ENCODE measurements at places on chromosomes 16 and 17. TPM values are rescaled to one million over a fixed set of nuclear protein-coding genes. Genes with fewer than 3 reads are reported as not detected.

DNA sequence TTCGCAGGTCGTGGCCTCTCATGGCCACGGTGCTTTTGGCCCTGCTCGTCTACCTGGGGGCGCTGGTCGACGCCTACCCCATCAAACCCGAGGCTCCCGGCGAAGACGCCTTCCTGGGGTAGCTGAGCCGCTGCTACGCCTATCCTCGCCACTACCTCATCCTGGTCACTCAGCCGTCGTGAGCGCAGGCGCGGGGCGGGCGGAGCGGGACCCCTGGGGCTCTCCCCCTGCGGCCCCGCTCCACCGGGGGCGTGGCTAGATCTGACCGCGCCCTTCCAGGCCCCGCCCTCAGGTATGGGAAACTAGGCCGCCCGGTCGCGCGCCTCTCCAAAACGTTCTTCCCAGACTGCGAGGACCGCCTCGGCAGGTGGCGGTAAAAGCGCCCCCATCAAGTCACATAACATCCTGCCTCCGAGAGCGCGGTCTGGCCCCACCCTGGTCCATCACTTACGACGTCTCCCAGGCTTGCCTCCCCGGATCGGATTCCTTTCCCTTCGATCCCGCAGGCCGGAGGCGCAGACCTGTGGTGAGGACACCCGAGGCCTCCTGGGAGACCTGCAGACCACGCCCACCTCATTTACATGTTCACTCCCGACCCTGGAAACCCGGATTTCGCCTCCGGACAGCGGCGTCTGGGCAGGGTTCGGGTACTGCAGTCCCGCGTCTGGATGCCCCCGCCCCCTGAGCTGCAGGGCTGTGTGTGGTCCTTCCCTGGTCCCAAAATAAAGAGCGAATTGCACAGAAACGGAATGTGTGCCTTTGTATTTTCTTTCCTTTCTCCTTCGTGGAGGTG lies 91.5 kb upstream of the TMEM97 start:
- DNase-seq = no peak

NPIPA7 gene
- 2.8 TPM for total RNA-seq

MYL11 gene
- total RNA-seq = not detected

NT5C gene
- 44.5 TPM for total RNA-seq

All from SK-MEL-5 (cell line).